ENCODE measurements at places on chromosomes 1 and 21. TPM values are rescaled to one million over a fixed set of nuclear protein-coding genes. Genes with fewer than 3 reads are reported as not detected.

The AK5 gene
- 77.0 TPM for total RNA-seq

The OR2L3 gene
- not detected for total RNA-seq

The SLC9A1 gene
- total RNA-seq, result 3.4 TPM

The F5 gene
- total RNA-seq, result under 0.01 TPM

The USH2A gene
- total RNA-seq, result not detected

The SELP gene
- total RNA-seq, result 1.4 TPM

The F13B gene
- total RNA-seq, result under 0.01 TPM

The LRRC53 gene
- not detected for total RNA-seq

The C4BPA gene
- not detected for total RNA-seq

The TUFT1 gene
- total RNA-seq, result 11.3 TPM

The ZNF683 gene
- total RNA-seq, result not detected

The IQCC gene
- total RNA-seq, result 1.7 TPM

The SLC1A7 gene
- total RNA-seq, result 0.58 TPM

Data from regular cardiac myocyte (primary cell).